ENCODE measurements at places on chromosomes 2 and 18. TPM values are rescaled to one million over a fixed set of nuclear protein-coding genes. Genes with fewer than 3 reads are reported as not detected.

- no peak for DNase-seq
- H3K4me3 ChIP-seq: no peak overlapping the region
- no peaks in the 10 kb centered on the region for H3K27me3 ChIP-seq
Observed at GRCh38 chr2:189234991-189235390, 55.4 kb upstream of the COL5A2 start.

C2orf80 gene
- total RNA-seq: not detected

DSC2 gene
- 10.4 TPM for total RNA-seq

GRCh38 chr2:62895632-62896009 lies 155.0 kb upstream of the OTX1 start:
- no peaks in the 10 kb centered on the region for H3K27me3 ChIP-seq
- H3K4me1 ChIP-seq: no peaks in the 10 kb centered on the region
- H3K27ac ChIP-seq: no peak overlapping the region
- DNase-seq: no peak
- no peaks in the 10 kb centered on the region for H3K36me3 ChIP-seq

DNA sequence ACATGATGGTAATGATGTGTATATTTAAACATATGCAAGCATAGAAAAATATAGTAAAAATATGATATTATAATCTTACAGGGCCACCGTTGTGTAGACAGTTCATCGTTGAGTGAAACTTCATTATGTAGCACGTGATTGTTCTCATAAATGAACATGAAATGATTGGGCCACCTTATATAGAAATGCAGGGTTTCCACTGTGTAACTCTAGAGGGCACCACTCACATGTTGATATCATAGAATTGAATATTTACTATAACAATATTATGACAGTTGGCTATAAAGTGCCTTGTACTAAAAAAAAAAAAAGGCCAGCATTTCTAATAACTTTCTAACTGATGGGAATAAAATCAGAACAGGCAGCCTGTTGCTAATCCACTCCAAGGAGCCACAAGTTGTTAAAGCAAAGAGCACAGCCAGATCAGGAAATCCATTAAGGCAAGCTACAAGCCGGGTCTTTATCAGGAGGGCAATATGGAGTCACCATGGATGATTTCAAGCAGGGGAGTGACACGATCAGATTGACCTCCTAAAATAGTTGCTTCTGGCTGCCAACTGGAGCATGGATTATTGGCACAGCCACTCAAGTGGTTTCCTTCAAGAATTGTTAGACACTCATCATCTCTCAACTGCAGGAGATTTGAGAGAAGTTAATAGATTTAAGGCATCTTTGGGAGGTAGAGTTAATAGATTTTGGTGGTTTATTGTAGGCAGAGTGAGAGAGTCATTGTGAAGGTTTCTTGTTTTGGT lies 16.7 kb downstream of the IL1F10 start:
- no peaks in the 10 kb centered on the region for H3K36me3 ChIP-seq
- no peaks in the 10 kb centered on the region for H3K27me3 ChIP-seq

SLC4A5 gene
- 4.8 TPM for total RNA-seq

CDH7 gene
- not detected for total RNA-seq

GRCh38 chr2:241519669-241520068 lies 11.3 kb upstream of the STK25 start:
- DNase-seq: no peak
- no peaks in the 10 kb centered on the region for H3K36me3 ChIP-seq
- peaks cover 38% of the 10 kb centered on the region for H3K27me3 ChIP-seq

GRCh38 chr2:148926291-148926961 lies 51.4 kb downstream of the KIF5C start:
- H3K27ac ChIP-seq: no peak overlapping the region
- H3K27me3 ChIP-seq: no peaks in the 10 kb centered on the region
- no peaks in the 10 kb centered on the region for H3K36me3 ChIP-seq
- DNase-seq: peak; percentile 59

DNA sequence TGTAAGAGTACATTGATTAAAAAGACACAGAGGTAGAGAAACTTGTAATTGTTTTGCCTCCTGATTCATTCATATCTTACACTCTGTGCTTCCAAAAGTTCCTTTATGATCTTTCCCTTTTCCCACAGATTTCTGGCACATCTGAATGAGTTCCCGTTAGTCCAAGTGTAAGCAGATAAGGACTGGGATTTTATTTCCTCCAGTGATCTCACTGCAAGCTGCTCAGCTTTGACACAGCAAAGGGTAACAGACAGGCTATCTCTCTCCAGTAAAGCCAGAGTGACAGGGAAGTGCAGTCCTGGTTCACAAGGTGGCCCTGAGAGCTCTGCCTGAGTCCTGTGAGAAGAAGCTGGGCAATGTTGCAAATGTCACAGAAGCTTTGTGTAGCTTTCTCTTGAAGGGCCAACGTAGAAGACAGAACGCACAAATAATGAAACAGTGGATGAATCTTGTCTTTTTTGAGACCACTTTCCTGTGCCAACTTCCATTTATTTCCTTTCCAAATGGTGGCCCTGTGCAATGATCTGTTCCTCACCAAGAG lies 32.5 kb upstream of the KCNE4 start:
- H3K27me3 ChIP-seq: no peaks in the 10 kb centered on the region
- no peaks in the 10 kb centered on the region for H3K4me1 ChIP-seq
- no peak overlapping the region for H3K27ac ChIP-seq

STPG4 gene
- total RNA-seq: not detected

- no peak for DNase-seq
- no peaks in the 10 kb centered on the region for H3K4me1 ChIP-seq
- no peak overlapping the region for H3K27ac ChIP-seq
Observed at GRCh38 chr2:150376553-150377335, 110.7 kb downstream of the RND3 start.

- H3K27ac ChIP-seq: no peak overlapping the region
- no peak for DNase-seq
- H3K4me3 ChIP-seq: no peak overlapping the region
- H3K27me3 ChIP-seq: no peaks in the 10 kb centered on the region
Observed at GRCh38 chr2:145503511-145503910, 983.6 kb upstream of the ZEB2 start.

GRCh38 chr18:3409811-3410210 lies 40.2 kb upstream of the TGIF1 start:
- H3K27ac ChIP-seq: no peak overlapping the region
- DNase-seq: no peak
- no peak overlapping the region for H3K4me3 ChIP-seq
- peaks cover 11% of the 10 kb centered on the region for H3K27me3 ChIP-seq
- no peaks in the 10 kb centered on the region for H3K4me1 ChIP-seq

DNA sequence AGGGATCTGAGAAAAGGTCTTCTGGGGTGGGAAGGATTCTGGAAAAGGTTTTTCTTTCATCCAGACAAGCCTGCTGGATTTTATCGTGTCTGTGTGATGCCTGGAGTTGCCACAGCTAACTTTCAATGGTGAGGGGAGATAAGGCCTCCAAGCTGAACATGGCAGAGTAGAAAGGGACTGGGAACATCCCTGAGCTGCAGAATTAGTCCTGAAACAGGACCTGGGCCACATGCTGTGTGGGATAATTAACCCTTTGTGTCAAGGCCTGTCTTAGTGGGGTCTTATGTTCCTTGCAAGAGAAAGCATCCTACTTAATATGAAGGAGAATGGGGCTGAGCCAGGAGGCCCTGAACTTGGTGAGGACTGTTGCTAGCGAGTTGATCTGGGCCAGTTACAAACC lies 66.4 kb downstream of the VSNL1 start:
- H3K36me3 ChIP-seq: no peaks in the 10 kb centered on the region
- H3K27ac ChIP-seq: no peak overlapping the region
- H3K27me3 ChIP-seq: no peaks in the 10 kb centered on the region
- no peak for DNase-seq
- no peaks in the 10 kb centered on the region for H3K4me1 ChIP-seq

CYP27C1 gene
- total RNA-seq: not detected

ZNF396 gene
- 5.5 TPM for total RNA-seq

DNA sequence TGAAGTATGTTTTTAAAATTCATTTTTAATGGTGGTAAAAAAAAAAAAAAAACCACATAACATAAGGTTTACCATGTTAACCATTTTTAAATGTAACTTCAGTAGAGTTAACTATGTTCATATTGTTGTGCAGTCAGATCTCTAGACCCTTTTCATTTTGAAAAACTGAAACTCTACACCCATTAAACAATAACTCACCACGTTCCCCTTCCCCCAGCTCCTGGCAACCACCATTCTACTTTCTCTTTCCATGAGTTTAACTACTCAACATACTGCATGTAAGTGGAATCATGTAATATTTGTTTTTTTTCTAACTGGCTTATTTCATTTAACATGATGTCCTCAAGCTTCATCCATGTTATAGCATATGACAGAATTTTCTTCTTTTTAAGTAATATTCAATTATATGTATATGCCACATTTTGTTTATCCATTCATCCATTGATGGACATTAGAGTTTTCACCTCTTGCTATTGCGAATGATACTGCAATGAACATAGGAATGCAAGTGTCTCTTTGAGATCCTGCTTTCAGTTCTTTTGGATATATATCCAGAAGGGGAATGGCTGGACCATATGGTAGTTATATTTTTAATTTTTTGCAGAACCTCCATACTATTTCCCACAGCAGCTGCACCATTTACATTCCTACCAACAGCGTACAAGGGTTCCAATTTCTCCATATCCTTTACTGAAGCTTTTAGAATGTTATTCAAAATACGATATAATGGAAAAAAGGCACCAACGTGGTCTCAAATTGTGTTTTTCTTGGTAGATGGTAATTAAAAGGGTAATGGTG lies 91.0 kb downstream of the SPTBN1 start:
- no peaks in the 10 kb centered on the region for H3K36me3 ChIP-seq
- no peak overlapping the region for H3K4me3 ChIP-seq
- H3K27me3 ChIP-seq: no peaks in the 10 kb centered on the region

GRCh38 chr2:62461707-62462106 lies 44.3 kb downstream of the TMEM17 start:
- DNase-seq: no peak
- no peaks in the 10 kb centered on the region for H3K36me3 ChIP-seq
- H3K27me3 ChIP-seq: no peaks in the 10 kb centered on the region
- H3K4me1 ChIP-seq: peaks cover 30% of the 10 kb centered on the region

DNA sequence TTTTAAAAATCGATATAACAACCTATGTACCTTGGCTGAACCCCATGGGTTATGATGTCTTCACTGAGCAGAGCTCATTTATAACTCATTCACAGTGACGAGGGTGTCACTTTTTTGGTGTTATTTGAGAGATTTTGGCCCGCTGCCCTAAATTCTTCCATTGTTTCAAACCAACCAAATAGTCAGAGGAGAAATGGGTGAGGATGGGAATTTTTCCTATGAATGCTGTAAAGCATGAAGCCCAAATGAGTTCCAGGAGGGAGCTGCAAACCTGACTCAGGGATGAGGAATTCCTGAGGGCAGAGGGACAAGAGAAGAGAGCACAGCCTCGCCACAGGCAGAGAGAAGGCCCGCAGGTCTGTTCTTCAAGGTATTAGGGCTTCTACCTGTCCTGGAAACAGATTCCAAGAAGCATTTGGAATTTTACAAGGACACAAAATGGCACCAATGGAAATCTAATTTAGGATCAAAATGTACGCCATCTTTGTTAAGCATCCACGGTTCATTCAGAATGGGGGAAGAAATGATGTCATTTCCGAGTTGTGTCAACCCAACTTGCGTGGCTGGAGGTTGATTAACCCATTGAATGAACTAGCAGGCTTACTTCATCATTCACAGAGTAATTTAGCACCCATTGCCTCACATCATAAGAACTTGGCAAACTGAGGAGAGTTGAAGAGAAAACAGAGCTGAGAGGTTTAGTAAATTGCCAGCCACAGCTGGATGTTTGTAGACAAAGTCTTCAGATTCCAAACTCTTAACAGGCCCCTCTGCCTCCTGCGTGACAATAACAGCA lies 133.5 kb downstream of the LAMA3 start:
- H3K36me3 ChIP-seq: no peaks in the 10 kb centered on the region
- no peak for DNase-seq
- H3K4me1 ChIP-seq: peaks cover 18% of the 10 kb centered on the region
- no peaks in the 10 kb centered on the region for H3K27me3 ChIP-seq
- H3K4me3 ChIP-seq: no peak overlapping the region

DNA sequence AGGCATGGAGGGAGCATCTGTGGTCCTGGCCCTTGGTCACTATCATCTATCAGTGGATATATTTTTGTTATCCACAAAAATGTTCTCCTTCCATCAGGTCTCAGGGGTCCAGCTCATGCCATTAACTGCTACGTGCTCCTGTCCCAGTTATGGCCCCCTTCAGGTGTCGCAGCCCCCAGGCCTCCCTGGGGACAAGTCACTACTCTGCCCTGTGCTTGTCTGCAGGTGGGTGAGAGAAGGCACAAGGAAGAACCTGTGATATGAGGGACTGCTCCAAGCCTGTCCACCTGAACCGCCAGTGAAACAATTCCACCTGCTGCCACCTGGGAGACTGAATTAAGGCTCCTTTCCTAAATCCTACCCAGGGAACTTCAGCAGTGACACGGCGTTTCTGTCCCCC lies 229.6 kb upstream of the ID2 start:
- H3K4me1 ChIP-seq: peaks cover 12% of the 10 kb centered on the region
- no peak for DNase-seq
- H3K4me3 ChIP-seq: no peak overlapping the region
- no peaks in the 10 kb centered on the region for H3K36me3 ChIP-seq
- peaks cover 19% of the 10 kb centered on the region for H3K27me3 ChIP-seq
- H3K27ac ChIP-seq: no peak overlapping the region

GRCh38 chr2:161798027-161798426 lies 173.8 kb downstream of the SLC4A10 start:
- no peak overlapping the region for H3K4me3 ChIP-seq
- H3K27me3 ChIP-seq: no peaks in the 10 kb centered on the region
- H3K27ac ChIP-seq: no peak overlapping the region
- no peaks in the 10 kb centered on the region for H3K36me3 ChIP-seq
- DNase-seq: no peak

GRCh38 chr2:174004905-174005605 lies 39.9 kb upstream of the SP3 start:
- H3K4me1 ChIP-seq: peaks cover 34% of the 10 kb centered on the region
- H3K27me3 ChIP-seq: no peaks in the 10 kb centered on the region
- peak overlapping the region; percentile 67 for H3K27ac ChIP-seq
- H3K4me3 ChIP-seq: no peak overlapping the region
- DNase-seq: no peak

CRYBA2 gene
- total RNA-seq: 2.8 TPM

GRCh38 chr2:39625193-39625926 lies 40.4 kb upstream of the TMEM178A start:
- no peaks in the 10 kb centered on the region for H3K36me3 ChIP-seq
- no peak overlapping the region for H3K4me3 ChIP-seq
- H3K27ac ChIP-seq: no peak overlapping the region
- H3K4me1 ChIP-seq: no peaks in the 10 kb centered on the region
- DNase-seq: peak; percentile 16

TSPYL6 gene
- not detected for total RNA-seq

DNA sequence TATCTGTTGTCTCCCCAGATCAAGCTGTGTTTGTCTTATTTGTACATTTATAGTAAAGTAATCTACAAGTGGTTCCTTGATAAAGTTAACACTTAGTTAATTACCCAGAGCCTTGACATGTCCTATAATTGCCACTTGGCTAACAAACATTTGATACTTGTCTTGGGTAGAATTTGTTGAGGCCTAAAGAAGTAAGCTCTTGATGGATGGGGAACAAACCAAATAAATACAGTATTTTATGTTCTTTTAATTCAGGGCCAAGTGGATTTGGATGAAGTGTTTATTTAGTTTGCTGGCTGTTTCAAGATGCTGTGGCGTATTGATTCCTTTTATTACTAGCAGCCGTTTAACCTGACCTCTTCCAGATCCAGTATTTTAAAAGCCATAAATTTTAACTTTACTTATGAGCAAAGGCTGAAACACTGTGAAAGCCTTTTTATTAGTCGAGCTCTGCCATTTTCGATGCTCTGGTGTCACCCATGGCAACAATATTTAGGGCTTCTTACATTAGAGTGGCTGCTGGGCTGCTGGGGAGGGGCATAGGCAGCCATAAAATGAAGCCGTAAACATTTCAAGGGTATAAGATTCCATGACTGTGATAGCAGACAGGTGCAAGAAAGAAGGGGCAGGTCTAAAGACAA lies 401.6 kb upstream of the NRP2 start:
- DNase-seq: no peak
- no peaks in the 10 kb centered on the region for H3K27me3 ChIP-seq
- no peaks in the 10 kb centered on the region for H3K4me1 ChIP-seq
- H3K4me3 ChIP-seq: no peak overlapping the region
